ENCODE measurements at places on chromosomes 3 and 15.

DNA sequence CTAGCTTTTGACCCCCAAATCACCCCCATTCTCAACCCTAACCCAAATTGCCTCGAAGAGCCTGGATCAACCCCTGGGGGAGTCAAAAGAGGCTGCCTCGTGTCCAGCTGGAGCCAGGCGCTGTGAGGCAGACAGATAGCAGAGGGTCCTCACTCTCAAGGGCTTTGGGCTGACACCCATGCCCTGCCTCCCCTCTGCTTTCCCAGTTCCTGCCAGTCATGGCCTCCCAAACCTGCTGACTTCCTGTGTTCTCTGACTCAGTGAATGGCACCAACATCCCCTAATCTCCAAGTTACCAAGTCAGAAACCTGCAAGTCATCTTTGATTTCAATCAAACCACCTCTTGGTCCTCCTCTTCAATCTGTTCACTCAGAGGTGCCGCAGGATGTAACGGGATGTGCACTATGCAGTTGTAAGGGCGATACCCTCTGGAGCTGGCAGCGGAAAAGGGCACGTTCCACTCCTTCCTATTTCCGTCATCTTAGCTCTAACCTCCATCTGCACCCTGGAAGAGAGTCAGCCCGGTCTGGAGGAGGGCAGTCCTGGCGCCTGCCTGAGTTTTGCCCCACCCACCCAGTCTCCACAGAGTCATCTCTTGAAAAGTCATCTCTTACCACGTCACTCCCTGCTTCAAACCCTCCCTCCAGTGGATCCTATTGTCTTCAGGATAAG, 52.4 kb upstream of the FAM174B start:
- DNase-seq = no peak

DNA sequence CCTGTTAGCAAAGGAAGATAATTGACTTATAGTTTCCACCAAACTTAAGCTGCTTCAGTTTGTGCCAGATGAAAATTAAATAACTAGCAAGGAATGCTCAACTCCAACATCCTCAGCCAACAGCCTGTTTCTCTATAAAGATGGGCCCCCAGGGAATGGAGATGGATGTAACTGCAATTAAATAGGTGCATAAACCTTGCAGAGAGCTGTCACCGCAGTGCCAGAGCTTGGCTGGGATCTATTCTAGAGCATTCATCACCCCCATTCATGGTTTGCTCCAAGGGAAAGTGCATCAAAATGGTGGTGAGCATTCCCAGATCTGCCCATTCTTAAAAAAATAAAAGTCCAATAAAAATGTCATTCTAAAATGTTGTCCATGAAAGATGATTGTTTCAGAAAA, 19.7 kb upstream of the RORA start:
- no peak for DNase-seq

GRCh38 chr3:193148688-193149473, 92.1 kb upstream of the PLAAT1 start:
- DNase-seq = no peak

- DNase-seq = no peak
Measured at GRCh38 chr15:62712455-62712839, 330.1 kb upstream of the TPM1 start.

DNA sequence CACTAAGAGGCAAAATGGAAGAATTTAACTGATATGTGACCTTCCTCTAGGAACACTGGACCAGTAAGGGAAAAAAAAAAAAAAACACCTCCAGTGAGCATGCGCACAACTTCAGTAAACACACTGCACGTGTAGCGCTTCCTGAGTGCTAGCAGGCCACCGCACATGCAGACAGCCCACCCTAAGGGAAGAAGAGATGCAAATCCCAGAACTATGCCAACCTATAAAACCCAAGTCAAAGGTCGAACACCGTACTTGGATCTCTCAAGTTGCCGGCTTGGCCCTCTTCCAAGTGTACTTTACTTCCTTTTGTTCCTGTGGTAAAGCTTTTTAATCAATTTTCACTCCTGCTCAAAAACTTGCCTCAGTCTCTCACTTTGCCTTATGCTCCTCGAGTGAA, 64.5 kb upstream of the CADPS start:
- no peak for DNase-seq

GRCh38 chr15:76075046-76075445, 15.3 kb downstream of the TMEM266 start:
- no peak for DNase-seq

DNA sequence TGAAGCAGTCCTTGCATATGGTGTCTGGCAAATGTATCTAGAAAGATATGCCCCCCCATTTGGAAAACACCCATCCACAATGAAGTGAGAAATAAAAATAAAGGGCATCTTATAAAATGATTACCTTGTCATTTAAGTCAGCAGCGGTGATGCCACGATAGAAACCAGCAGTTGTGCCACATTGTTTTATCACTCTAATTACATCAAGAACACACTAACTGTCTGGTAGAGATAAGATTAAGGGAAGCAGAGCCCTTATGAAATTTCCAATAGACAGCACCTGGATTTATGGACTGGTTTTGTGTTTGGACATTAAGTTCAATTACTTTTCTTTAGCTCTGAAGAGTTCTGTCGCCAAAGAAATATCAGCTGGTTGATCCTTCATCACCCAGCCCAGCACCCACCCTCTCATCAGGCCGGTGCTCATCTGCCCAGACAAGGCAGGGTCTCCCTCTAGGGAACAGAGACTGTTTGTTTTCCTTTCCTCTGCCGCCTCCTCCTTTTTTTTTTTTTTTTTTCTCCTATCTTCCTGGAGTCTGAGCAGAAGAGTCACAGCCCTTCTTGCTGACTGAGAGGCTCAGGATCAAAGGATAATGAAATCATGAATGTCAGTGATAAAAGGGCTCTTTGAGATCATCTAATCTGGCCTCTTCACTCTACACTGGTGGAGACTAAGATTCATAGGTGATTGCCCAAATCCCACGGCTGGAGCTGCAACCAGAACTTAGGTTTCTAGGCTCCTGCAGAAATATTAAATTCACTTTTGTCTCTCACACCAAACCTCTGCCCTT, 464.1 kb downstream of the NTRK3 start:
- DNase-seq = peak; percentile 2

GRCh38 chr3:172036541-172037215, 2.7 kb upstream of the FNDC3B start:
- DNase-seq = no peak

GRCh38 chr3:71641674-71642073, 58.1 kb upstream of the FOXP1 start:
- no peak for DNase-seq

- no peak for DNase-seq
Measured at GRCh38 chr3:149462581-149463011, 11.9 kb upstream of the TM4SF4 start.

DNA sequence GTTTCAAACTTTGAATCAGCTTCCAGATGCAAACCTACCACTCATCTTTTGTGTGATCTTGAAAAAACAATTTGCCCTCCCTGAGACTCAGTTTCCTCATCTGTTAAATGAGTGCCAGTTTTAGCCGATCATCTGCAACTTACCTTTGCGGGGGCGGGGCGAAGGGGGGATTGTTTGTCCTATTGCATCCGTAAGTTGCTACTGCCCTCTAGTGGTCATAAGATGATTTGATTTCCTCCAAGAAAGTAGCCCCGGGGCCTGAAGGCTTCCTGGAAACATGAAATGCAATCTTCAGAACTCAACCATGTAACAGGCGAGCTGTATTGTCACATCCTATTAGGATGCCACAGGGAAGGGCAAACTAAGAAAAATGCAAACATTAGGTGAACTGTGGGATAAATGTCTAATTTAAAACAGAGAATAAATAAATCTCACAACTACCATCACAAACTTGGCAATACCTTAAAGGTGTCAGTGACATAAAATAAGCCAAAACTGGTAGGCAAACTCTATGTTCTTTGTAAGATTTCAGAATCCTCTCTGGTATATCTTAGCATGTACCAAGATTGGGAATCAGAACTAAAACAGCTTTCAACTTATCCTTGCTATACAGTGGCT, 63.5 kb upstream of the CLDN18 start:
- peak; percentile 86 for DNase-seq

GRCh38 chr15:57479005-57479404, 102.7 kb downstream of the CGNL1 start:
- no peak for DNase-seq

GRCh38 chr3:50519471-50520089, 16.1 kb upstream of the CACNA2D2 start:
- peak; percentile 84 for DNase-seq

DNA sequence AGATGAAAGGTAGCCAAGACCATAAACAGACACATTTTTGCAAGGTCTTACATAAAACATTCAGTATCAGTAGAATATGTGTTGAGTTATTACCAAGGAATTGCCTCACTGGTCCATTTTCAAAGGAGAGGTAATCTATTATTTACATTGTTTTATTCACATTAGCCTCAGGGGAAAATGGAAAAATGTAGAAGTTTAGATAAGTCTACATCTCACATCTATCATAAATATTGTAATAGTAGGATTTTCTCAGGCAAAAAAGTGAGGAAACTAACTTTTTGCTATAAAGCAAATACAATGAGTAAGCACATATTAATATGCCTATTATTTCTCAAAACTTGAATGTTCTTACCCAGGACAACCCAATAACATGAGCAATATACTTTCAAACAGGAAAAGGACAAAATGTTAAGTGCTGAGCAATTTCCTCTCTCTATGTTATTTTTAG, 184.6 kb upstream of the AGTR1 start:
- DNase-seq = no peak

DNA sequence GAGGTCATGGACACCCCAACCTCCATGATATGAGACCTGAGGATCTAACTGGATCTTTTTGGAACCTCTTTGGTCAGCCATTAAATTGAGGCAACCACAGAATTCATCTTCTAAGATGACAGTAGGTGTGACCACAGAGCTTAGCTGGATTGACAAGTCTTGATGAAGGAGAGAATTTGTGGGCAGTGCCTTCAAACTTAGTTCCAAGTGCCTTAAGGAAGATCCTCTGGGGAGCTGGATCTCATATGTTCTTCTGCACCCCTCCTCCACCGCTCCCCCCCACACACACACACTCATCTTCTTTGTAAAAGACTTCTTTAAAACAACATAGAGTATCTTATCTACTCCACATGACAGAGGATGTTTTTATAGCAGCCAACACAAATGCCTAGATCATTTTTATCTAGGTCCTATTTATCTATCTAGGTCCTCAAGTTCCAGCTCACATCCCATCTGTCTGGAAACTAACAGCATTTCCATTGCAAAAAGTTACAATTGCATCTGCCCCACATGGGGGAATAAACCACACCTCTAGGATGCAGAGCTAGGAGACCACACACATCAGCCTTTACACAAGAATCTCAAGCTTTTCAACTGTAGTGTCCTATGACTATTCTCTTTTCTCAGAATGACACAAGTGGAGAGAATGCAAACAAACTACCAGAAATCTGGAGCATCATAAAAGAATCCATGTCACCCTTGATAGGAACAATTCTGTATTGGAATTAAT, 37.4 kb downstream of the WWTR1 start:
- DNase-seq = no peak

GRCh38 chr3:13277196-13277813, 142.8 kb downstream of the NUP210 start:
- no peak for DNase-seq

GRCh38 chr3:38210141-38210757, 44.9 kb downstream of the OXSR1 start:
- DNase-seq = no peak

GRCh38 chr15:101048176-101048575, 129.0 kb downstream of the LRRK1 start:
- no peak for DNase-seq

GRCh38 chr3:134378384-134378783, 4.1 kb upstream of the AMOTL2 start:
- DNase-seq = peak; percentile 57

All from hematopoietic multipotent progenitor cell treated with erythropoietin and hydrocortisone succinate and interleukin-3 and kit ligand, for 6 days (in vitro differentiated cells).